Calu3 (cell line): ENCODE measurements at places on chromosomes 3 and 15. TPM values are rescaled to one million over a fixed set of nuclear protein-coding genes. Genes with fewer than 3 reads are reported as not detected.

DNA sequence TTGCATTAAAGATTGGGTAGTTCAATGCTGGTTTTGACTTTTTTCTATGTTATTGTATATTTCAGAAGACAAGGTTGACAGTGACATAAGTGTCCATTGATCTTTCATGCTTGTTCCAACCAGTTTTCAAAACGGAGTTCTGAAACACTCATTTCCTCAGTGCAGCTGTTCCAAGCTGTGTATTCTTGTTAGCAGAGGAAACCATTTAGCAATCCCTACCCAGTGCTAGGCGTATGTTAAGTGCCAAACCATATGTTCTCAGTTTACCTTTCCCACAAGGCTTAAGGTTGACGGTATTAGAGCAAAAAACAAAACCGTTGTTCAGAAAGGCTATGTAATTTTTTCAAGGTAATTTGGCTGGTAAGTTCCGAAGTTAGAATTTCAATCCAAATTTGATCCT lies 9.1 kb downstream of the ATOSA start:
- no peaks in the 10 kb centered on the region for H3K27me3 ChIP-seq
- H3K36me3 ChIP-seq = no peaks in the 10 kb centered on the region
- no peak overlapping the region for H3K27ac ChIP-seq
- no peak overlapping the region for H3K4me3 ChIP-seq
- H3K4me1 ChIP-seq = no peaks in the 10 kb centered on the region

The ARF4 gene
- 160 and 164 TPM in 2 replicates for total RNA-seq

The PLSCR5 gene
- total RNA-seq = not detected in 2 replicates

- H3K4me1 ChIP-seq = peaks cover 8% of the 10 kb centered on the region
- DNase-seq = no peak
- H3K4me3 ChIP-seq = no peak overlapping the region
Measured at GRCh38 chr3:10305331-10305902, 12.7 kb upstream of the GHRL start.

- H3K36me3 ChIP-seq = peaks cover 5% of the 10 kb centered on the region
- H3K4me1 ChIP-seq = peaks cover 44% of the 10 kb centered on the region
- no peaks in the 10 kb centered on the region for H3K27me3 ChIP-seq
- no peak for DNase-seq
- peak overlapping the region; percentile 73 for H3K27ac ChIP-seq
- H3K4me3 ChIP-seq = no peak overlapping the region
Measured at GRCh38 chr3:153285982-153286381, 124.0 kb downstream of the RAP2B start.

The SLC12A8 gene
- 15.5 and 16.8 TPM in 2 replicates for total RNA-seq

DNA sequence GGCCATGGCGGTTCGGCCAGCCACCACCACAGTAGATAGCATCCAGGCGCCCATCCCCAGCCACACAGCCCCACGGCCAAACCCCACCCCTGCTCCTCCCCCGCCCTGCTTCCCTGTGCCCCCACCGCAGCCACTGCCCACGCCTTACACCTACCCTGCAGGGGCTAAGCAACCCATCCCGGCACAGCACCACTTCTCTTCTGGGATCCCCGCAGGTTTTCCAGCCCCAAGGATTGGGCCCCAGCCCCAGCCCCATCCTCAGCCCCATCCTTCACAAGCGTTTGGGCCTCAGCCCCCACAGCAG lies 29.5 kb downstream of the PTPN23 start:
- no peak overlapping the region for H3K4me3 ChIP-seq
- H3K27me3 ChIP-seq = no peaks in the 10 kb centered on the region
- DNase-seq = no peak
- peaks cover 54% of the 10 kb centered on the region for H3K36me3 ChIP-seq
- H3K4me1 ChIP-seq = no peaks in the 10 kb centered on the region
- H3K27ac ChIP-seq = no peak overlapping the region

The PIERCE2 gene
- 2.9 and 3.1 TPM in 2 replicates for total RNA-seq

- no peaks in the 10 kb centered on the region for H3K27me3 ChIP-seq
- H3K4me3 ChIP-seq = no peak overlapping the region
- no peaks in the 10 kb centered on the region for H3K36me3 ChIP-seq
- no peaks in the 10 kb centered on the region for H3K4me1 ChIP-seq
Measured at GRCh38 chr3:167626490-167626889, 27.3 kb downstream of the WDR49 start.

The FRMD4B gene
- 13.8 and 16.7 TPM in 2 replicates for total RNA-seq

DNA sequence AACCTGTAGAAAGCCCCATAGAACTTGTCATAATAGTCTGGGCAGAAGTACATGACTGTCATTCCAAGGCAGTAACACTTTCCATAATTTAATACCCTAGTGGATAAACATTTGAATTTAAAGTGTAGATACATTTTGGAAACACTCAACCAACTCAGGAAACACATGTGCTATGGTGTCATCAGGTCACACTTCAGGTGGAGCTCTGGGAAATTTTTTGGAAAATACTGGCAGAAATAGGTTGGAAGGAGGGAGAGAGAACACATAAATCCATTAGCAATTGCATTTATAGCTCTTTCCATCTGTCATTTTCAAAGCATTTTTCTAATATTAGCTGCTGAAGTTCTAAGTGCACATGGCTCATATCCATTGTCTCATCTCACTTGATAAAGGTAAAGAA lies 135.7 kb downstream of the MEIS2 start:
- H3K27me3 ChIP-seq = no peaks in the 10 kb centered on the region
- no peak overlapping the region for H3K4me3 ChIP-seq
- H3K27ac ChIP-seq = no peak overlapping the region
- DNase-seq = no peak
- peaks cover under 1% of the 10 kb centered on the region for H3K4me1 ChIP-seq

DNA sequence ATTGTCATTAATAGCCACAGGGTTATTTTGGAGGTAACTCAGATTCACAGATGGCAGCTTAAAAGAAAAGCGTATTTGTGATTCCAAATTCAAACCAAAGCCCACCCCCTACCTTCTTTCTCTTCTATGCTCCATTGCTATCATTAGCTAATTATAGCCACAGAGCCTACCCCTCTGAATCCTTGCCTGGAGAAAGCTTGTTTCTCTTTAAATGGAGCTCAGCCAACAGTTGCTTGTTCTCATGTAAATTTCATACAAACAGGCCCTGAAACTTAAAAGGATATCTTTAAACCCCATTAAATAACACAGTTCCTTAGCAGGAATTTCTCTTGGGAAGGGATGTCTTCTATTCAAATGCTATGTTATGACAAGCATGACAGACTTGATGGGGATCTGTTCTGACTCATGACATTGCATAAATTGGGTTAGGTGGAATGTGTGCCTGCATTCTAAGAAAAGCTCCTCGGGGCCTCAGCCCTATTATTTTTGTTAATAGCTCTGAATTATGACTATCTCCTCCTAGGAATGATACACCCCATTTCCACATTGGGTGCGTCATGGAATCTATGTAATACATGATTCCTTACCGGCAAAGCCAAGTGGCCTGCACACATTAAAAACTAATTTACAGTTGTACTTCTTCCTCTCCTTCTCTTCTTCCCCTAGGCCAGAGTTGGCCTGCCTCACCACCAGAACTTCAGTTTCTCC lies 265.8 kb downstream of the TAFA4 start:
- no peaks in the 10 kb centered on the region for H3K4me1 ChIP-seq
- H3K27me3 ChIP-seq = no peaks in the 10 kb centered on the region
- no peak overlapping the region for H3K27ac ChIP-seq
- H3K4me3 ChIP-seq = no peak overlapping the region
- DNase-seq = no peak

The SLC22A13 gene
- total RNA-seq = 3.2 and 3.5 TPM in 2 replicates

DNA sequence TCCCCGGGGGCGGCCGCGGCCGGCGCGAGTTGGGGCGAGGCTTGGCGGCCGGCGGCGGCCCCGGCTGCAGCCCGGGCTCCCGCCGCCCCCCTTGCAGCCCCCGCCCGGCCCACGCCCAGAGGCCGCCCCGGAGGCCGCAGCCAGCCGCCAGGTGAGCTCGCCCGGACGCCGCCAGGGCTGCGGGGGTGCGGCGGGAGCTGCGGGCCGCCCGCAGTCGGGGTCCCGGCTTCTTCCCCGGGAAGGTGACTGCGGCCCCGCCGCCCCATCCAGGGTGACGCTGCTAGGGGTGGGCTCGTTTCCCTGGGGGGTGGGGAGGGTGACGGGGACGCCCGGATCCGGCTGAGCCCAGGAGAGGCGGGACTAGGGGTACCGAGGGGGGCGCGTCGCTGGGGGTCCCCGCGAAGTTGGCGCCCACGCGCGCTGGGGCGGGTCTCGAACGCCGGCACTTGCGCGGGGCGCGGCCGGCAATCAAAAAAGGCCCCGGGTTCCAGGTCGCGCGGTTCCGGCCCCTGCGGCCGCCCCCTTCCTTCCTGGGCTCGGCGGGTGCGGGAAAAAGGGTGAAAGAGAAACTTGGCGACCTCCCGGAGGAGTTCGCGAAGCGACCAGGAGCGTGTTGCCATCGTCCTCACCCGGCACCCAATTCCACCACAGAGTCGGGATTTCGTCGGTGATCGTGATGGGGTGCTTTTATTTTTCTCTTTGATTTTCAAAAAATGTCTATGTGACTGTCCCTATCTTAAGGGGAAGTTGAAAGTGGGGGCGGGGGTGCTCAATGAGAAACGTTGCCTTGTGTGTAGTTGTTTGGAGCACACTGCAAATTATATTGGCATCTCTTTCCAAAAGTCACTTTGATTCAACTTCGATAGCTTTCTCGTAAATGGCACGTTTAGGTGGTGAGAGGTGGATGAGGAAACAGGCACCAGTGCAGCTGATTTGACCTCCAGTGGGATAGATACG lies 619 bp downstream of the ATXN7 start:
- H3K4me3 ChIP-seq = peak overlapping the region; percentile 78
- no peaks in the 10 kb centered on the region for H3K27me3 ChIP-seq
- DNase-seq = peak; percentile 41
- H3K36me3 ChIP-seq = peaks cover 27% of the 10 kb centered on the region
- H3K27ac ChIP-seq = peak overlapping the region; percentile 76
- H3K4me1 ChIP-seq = peaks cover 36% of the 10 kb centered on the region

The NEK11 gene
- total RNA-seq = 19.9 and 23.9 TPM in 2 replicates

- H3K4me3 ChIP-seq = peak overlapping the region; percentile 79
- peaks cover 70% of the 10 kb centered on the region for H3K36me3 ChIP-seq
- peak overlapping the region; percentile 85 for H3K27ac ChIP-seq
Measured at GRCh38 chr3:186107215-186108105, 1.4 kb downstream of the ETV5 start.

- no peak overlapping the region for H3K4me3 ChIP-seq
- H3K36me3 ChIP-seq = peaks cover 10% of the 10 kb centered on the region
- no peak overlapping the region for H3K27ac ChIP-seq
- no peak for DNase-seq
- H3K4me1 ChIP-seq = peaks cover 55% of the 10 kb centered on the region
Measured at GRCh38 chr3:43210049-43211027, 76.0 kb upstream of the SNRK start.

DNA sequence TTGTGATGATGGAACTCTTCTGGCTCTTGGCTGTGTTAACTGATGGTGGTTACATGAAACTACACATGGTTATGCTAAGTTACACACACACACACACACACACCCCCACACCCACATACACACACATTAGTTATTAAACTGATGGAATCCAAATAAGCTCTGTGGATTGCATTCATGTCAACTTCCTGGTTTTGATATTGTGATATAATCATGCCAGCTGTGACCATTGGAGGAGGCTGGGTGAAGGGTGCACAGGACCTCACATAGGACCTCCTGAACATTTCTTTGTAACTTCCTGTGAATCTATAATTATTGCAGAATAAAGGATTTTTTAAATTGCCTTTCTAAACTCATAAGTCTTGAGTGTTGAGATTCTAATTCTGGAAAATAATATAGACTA lies 58.9 kb upstream of the LIMD1 start:
- no peak overlapping the region for H3K27ac ChIP-seq
- no peaks in the 10 kb centered on the region for H3K4me1 ChIP-seq
- no peak for DNase-seq
- H3K4me3 ChIP-seq = no peak overlapping the region
- no peaks in the 10 kb centered on the region for H3K36me3 ChIP-seq
- no peaks in the 10 kb centered on the region for H3K27me3 ChIP-seq
